ENCODE measurements at places on chromosomes 12 and 14.

DNA sequence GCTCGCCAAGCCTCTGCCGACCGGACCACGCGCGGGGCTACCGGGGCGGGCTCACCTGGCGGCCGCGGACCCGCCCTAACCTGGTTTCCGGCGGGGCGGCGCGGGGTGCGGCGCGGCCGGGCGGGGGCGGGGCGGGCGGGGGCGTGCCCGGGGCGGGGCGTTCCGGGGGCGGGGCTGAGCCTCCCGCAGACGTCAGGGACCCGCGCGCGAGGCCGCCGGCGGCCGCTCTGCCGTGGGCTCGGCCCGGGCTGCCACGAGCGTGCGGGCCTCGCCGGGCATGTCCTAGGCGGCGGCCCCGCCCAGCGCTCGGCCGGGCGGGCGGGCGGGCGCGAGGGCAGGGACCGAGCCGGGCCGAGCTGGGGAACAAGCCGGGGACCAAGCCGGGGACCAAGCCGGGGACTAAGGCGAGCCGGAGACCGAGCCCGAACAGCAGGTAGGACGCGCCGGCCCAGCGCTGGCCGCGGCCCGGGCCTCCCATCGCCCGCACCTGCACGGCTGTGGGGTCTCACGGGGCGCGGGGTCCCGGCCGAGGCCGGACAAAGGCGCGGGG, at the start of gene CEP170B:
Gene CEP170B, plus strand, starts transcription at position 188 of the 550 bp plus-strand sequence. CDS start 3,183 bp downstream, outside the sequence.
- no peak for DNase-seq

- DNase-seq, result no peak
Observed at GRCh38 chr14:85528080-85528896, 1.7 kb upstream of the FLRT2 start.

GRCh38 chr12:11832093-11832492, 182.6 kb downstream of the ETV6 start:
- no peak for DNase-seq

- no peak for DNase-seq
Observed at GRCh38 chr14:26905229-26905628, 307.4 kb upstream of the NOVA1 start.

- no peak for DNase-seq
Observed at GRCh38 chr14:38209572-38210557, 2.2 kb downstream of the SSTR1 start.

DNA sequence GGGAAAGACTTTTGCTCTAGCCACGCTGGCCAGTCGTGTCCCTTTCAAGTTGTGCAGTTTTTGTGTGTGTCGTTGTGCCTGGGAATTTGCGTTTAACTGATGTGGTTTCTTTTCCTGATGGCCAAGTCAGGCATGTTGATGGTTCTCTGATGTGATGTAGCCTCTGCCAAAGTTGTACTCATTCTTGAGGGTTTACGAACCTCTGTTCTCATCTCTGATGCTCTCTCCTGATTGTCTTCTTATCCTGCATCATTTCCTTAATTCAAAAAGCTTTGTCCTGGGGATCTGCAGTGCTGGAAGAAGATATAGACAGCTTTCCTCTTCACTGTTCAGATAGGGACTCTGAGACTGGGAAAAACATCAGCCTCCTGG, 25.4 kb downstream of the CD9 start:
- no peak for DNase-seq

DNA sequence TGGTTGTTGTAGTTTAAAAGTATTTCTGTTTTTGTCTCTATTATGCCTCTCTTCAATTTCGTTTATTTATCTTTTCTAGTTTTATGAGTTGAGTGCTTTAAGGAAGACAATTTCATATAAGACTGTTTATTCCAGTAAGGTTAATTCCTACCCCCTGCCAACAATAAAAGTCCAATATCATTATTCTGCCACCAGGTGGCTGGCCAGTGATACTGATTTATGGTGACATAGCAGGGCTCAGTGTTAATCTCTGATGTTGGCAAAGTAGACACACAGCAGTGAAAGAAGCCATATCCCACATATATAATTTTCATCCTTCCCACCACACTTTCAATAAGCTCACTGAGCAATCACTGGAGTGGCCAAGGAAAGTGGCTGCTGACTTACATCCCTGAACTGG, 69.0 kb upstream of the BMP4 start:
- DNase-seq, result no peak
